ENCODE measurements at places on chromosomes 3 and 15.

GRCh38 chr15:24784506-24784905, 108.9 kb downstream of the NPAP1 start:
- no peak for DNase-seq

- peak; percentile 27 for DNase-seq
Measured at GRCh38 chr3:143810166-143810952, 37.9 kb downstream of the SLC9A9 start.

DNA sequence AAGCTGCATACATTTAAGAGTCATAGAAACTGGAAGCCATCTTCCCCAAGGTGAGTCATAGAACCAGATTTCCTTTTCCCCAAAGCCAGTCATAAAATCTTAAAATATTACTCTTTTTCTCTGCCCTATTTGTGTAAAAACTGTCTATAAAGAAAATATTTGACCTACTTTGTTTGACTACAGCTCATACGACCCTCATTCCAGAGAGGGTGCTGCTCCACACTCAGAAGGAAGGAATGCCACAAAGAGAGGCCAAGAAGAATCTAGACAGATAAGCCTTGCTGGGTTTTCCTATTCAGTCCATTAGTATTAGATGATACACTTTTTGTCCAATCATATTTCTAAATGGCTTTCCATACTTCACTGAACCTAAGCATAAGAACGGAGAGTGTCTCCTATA, 671.6 kb upstream of the SGO1 start:
- DNase-seq: peak; percentile 42

GRCh38 chr3:134809427-134810051, 14.5 kb downstream of the EPHB1 start:
- DNase-seq: no peak

- DNase-seq: no peak
Measured at GRCh38 chr3:4517643-4518311, 24.6 kb downstream of the ITPR1 start.

DNA sequence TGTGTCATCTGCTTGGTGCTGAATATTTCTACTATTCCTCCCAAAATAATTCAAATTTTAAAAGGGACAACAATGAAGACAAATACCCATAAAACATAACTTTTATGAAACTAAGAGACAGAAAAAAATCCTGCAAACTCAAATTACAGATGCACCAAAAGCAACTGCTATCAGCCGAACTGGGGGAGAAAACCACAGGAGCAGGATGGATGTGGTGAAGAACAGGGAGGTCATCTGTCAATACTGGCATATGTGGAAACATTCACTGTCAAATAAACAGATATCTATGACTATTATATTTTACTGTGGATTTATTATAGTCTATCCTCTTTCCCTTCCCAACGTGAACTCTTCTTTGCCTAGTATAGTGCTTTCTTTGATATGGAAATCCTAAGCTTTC, 53.3 kb upstream of the CPOX start:
- no peak for DNase-seq

GRCh38 chr3:3646934-3647333, 152.3 kb upstream of the LRRN1 start:
- DNase-seq: no peak

- peak; percentile 89 for DNase-seq
Measured at GRCh38 chr15:35141743-35142471, 56.8 kb upstream of the NANOGP8 start.

DNA sequence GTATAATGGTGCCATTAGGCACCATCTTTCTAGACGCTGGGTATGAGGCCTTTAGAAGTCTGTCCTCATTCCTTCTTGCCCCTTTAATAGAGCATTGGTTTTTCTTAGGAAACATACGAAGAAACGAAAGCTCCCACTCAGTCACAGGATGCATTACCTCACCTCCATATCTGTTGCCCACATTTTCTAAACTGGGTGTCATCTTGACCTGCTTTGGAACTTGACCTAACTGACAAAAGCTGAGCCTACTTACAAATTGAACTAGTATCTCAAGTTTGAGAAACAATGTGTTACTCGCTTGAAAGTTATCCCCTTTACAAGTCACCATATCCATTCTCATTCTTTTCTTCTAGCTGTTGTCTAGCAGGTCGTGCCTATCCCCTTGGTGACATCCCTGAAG, 102.7 kb downstream of the VPS8 start:
- DNase-seq: no peak

- DNase-seq: no peak
Measured at GRCh38 chr3:149003653-149004305, 12.4 kb downstream of the GYG1 start.

- DNase-seq: peak; percentile 59
Measured at GRCh38 chr3:126100634-126101301, 16.8 kb upstream of the SLC41A3 start.

- DNase-seq: no peak
Measured at GRCh38 chr3:29577250-29577649, 296.4 kb downstream of the RBMS3 start.

DNA sequence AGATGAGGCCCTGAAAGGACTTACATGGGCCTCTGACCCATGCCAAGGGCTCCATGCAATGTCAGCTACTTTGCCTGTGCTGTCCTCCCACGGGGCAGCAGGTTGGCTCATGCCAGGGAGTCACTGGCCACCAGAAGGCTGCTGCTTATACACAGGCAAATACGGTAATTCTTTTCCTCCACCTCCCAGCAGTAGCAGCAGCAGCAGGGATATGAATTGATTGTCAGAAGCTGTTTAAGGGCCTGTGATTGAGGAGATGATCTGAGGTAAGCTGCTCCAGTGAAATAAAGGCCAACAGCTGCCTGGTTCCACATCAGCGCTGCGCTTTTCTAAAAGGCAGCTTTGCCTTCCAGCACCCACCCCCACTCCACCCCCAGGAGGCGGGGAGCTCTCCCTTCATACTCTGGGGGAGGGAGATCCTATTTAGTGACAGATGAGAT, 250.5 kb downstream of the SHQ1 start:
- DNase-seq: peak; percentile 21

GRCh38 chr3:52836986-52837385, 2.2 kb upstream of the MUSTN1 start:
- DNase-seq: no peak

DNA sequence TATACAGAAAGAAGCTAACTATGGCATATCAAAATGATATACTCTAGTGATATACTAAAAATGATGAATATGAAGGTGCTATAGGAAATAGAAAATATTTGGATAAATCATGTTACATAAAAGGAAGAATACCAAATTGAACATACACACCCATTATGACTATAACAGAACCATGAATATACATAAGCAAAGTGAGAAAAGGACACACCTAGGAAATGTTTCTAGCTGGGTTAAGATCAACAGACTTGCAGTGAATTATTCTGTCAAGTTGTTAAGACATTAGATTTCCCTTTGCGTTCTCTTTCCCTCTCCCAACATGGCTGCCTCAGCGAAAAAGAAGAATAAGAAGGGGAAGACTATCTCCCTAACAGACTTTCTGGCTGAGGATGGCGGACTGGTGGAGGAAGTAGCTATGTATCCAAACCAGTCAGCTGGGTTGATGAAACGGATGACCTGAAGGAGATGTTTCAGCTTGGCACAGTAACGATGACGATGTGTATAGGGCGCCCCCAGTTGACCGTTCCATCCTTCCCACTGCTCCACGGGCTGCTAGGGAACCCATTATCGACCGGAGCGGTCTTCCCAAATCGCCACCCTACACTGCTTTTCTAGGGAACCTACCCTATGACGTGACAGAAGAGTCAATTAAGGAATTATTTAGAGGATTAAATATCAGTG, 20.2 kb upstream of the PARP14 start:
- DNase-seq: no peak

DNA sequence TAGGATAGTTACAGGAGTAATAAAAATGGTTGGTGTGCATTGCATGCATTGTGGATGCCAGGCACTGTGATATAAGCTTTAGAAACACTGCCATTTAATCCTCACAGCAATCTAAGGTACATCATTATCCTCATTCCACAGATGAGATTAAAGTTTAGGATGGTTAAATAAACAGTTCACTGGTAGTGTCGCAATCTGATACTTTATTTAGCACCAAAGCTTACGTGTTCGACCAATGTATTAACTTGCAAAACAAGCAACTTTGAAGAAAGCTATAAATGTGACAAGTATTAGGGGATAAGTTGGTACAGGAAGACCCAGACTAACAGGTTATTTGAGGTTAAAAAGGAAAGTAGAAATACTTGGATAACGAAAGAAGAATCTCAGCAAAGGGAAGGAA, 150.5 kb upstream of the ZNF385D start:
- DNase-seq: no peak

DNA sequence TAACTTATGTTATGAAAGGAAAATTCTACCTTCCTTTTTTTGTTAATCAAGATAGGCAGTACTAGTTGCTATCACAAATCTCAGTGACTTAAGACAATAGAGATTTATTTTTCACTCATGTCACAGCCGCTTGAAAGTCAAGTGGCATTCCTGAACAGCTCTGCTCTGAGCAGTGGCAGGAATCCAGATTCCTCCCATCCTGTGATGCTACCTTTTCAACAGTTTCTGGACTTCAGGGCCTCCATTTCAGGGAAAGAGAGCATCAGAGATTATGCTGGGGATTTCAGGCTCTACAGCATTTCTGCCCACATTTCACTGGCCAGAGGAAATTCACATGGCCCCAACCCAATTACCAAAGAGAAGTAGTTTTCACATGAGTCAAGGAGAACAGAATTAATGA, 83.4 kb downstream of the IL1RAP start:
- DNase-seq: no peak

DNA sequence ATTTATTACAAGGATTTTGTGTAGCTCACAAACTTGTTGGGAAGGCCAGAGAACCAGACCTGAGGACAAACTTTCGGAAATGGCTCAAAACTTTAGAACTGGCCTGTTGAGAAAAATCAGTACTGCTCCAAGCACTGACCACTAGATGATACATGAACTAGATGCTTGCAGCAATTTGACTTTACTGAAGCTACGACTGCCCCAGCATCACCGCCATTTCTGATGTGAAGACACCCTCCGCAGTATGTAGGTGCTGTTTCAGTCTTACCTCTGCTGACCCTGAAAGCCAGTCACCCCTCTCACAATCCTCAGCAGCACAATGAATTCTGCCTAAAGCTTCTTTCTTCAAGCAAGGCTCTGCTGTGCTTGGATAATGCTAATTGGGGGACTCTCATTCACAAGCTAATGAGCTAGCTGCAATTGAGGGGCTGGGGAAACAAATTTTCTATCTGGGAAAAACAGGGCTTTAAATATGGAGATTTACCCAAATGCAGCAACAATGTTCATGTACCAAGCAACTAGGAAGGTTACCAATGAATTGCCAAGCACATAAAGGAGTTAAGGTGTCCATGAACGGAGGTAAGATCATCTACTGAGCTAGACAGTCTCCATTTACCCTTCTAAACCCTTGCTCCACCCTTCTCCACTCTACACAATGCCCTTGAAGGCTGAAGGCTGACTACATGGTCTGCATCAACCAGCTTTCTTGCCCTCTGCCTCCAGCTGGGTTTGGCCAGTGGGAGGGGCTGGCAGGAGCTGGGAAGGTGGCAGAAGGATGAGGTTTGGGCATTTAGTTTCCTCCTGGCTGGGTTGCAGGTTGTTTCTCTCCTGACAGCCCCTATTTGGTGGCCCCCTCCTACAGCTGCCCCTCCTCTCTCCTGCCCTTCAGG, 53.2 kb upstream of the FSTL1 start:
- DNase-seq: no peak

GRCh38 chr3:177929310-177929709, 606.9 kb upstream of the KCNMB2 start:
- peak; percentile 29 for DNase-seq

GRCh38 chr15:37094333-37094914, 5.9 kb downstream of the MEIS2 start:
- DNase-seq: no peak

GRCh38 chr3:52531860-52532516, 1.7 kb downstream of the NT5DC2 start:
- DNase-seq: no peak

DNA sequence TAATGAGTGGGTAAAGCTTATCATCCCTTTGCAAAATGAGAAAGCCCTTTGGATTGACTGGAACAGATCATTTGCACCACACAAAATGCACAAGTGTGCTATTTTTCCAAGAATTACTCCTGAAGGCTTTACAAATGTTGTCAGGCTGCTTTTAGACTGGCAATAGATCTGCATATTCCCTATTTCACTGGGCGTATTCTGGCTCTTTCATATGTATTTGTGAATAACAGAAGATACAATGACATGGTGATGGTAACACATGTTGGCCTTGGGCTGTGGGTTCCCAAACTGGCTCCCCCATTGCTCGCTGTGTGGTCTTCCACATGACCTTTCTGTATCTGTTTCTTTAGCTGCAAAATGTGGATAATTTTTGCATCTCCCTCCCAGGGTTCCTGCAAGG, 303.4 kb upstream of the CHRM5 start:
- no peak for DNase-seq

DNA sequence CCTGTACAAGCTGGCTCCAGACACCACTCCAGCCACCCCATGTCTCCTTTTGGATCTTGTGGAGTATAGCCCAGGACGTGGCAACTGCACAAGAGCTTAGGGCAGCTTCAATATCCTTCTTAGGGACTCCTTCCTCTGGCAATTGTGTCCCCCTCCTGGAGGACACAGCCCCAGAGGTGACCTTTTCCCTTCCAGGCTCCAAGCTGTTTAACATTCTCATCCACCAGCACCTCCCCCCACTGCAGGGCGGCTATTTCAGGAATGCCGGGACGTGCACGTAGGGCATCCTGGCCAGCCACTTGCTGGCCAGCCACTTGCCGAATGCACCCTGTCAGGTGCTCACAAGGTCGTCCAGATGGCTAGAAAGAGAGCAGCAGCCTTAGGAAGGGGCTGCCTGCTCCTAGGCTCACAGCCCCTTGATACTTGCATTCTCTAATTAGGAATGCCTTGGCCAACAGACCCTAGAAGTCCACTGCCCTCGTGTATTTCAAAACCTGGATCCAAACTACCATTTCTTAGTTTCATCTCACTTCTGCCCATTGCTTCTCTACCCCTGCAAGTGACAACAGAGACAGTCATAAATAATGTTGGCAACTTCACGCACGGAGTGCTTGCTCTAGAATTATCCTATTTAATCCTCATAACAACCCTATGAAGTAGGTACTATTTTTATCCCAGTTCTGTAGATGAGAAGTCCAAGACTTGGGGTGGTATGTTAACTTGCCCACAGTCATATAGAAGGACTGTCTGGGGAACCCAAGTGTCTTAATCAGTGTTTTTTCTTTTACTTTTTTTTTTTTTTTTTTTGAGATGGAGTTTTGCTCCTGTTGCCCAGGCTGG, 24.5 kb upstream of the IDH2 start:
- no peak for DNase-seq

- no peak for DNase-seq
Measured at GRCh38 chr3:29853841-29854397, 573.0 kb downstream of the RBMS3 start.
